Activated CD8-positive, alpha-beta memory T cell treated with anti-CD3 and anti-CD28 coated beads for 1 hour (primary cell): ENCODE measurements at places on chromosomes 11 and 22.

GRCh38 chr11:130651066-130651855 is 202.8 kb downstream of the ADAMTS15 start:
- no peak for DNase-seq

DNA sequence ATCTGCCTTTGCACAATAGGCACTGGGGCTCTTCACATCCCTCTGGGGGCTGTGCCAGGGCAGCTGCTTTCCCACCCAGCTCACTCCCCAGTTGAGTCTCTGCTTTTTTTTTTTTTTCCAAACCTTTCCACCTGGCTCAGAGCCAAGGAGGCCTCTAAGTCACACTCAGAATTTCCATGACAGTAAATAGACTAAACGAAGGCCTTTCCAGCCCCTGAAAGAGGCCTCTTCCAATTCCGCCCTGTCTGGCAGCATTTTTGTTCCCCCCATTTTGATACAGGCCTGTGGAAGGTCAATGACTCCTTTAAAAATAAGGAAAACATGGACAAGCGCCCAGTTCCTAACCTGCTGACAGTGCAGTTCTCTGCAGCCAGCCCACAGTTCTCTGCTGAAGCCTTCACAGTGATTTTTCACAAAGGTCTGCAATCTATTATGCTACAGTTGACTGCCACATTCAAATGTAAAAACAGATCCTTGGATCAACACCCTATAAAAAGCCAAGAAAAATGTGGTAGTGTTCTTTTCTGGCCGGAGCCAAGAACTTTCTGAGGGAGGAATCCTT is 107.5 kb upstream of the SESN3 start:
- DNase-seq: no peak

GRCh38 chr11:30388957-30389356 is 66.1 kb downstream of the ARL14EP start:
- no peak for DNase-seq

- DNase-seq: no peak
These were observed 10.7 kb downstream of the FAM118A start for GRCh38 chr22:45320357-45320976.

GRCh38 chr11:44028401-44028800 is 19.4 kb upstream of the ACCSL start:
- DNase-seq: no peak

GRCh38 chr11:32895471-32895870 is 2.9 kb downstream of the QSER1 start:
- no peak for DNase-seq

- DNase-seq: no peak
These were observed 408.2 kb upstream of the CCDC90B start for GRCh38 chr11:83694191-83694910.

DNA sequence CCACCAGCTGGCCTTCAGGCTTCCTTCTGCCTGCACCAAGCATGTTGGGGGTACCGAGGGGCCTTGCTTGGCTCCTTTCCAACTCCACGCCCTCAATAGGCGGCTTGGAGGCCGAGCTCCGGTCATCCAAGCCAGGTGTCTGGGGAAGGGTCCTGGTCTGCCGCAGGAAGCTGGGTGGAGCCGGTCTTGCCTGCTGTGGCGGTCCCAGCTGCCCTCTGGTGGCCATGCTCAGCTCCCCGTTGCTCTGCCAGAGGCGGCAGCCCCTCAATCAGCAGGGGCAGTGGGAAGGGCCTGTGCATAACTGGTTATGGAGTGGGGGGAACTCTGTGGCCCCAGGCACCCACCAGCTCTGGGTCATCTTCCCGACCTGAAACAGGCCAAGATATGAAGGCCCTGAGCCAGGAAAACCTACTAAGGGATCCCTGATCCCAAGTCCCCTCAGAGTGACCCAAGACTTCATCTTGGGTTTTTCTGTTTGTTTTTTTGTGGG is 3.2 kb downstream of the ARVCF start:
- DNase-seq: no peak

DNA sequence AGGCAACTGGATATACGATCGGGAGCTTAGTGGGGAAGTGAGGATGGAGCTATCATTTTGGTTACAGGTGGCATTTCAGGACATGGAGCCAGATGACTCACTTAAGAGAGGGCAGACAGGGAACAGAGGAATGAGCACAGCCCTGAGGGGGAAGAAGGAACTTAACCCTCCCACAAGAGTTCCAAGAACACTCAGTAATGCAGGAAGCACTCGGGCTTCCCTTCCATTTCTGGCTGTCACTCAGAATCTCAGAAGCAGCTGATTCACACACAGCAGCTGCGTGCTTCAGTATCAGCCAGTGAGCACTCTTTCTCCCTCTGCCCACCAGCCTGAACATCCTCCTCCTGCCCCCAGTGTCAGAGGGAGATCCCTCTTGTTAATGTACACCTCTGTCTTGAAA is 34.8 kb downstream of the EFCAB6 start:
- no peak for DNase-seq

GRCh38 chr11:3201677-3202181 is 16.9 kb downstream of the MRGPRG start:
- no peak for DNase-seq

DNA sequence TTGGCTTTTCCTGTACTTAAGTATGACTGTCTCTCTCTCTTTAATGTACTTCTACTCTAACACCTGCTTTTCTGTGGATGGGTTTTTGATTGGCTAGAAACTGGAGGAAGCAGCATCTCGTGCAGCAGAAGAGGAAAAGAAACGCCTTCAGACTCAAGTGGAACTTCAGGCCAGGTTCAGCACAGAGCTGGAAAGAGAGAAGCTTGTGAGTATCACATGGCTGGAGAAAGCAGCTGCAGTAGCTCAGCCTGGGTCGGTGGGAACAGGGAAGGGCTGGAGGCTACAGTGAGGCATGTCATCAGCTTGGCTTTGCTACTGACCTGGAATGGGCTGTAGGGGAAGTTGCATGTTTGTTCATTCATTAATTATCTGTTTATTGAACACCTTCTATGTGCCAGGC is 74.2 kb downstream of the SWAP70 start:
- no peak for DNase-seq

GRCh38 chr11:75114465-75114864 is 17.8 kb upstream of the OR2AT4 start:
- DNase-seq: no peak

GRCh38 chr22:19040888-19041703 is 81.1 kb downstream of the DGCR2 start:
- no peak for DNase-seq

DNA sequence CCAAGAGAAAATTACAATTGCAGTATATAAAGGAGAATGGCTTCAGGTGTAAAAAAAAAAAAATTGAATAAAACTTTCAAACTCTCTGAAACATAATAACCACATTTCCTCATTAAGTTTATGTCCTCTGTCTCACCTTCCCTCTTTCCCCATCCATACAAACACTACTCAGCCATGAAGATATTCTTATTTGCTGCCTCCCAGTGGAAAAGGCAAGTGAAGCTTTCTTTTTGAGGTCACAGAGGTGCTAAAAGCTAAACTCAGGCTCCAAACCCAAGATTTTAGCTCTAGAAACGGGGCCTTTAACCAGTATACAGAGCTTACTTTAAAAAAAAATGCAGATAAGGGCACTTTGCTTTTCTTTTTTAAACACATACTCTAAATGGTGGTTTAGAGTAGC is 1568.5 kb downstream of the FAM181B start:
- DNase-seq: no peak

DNA sequence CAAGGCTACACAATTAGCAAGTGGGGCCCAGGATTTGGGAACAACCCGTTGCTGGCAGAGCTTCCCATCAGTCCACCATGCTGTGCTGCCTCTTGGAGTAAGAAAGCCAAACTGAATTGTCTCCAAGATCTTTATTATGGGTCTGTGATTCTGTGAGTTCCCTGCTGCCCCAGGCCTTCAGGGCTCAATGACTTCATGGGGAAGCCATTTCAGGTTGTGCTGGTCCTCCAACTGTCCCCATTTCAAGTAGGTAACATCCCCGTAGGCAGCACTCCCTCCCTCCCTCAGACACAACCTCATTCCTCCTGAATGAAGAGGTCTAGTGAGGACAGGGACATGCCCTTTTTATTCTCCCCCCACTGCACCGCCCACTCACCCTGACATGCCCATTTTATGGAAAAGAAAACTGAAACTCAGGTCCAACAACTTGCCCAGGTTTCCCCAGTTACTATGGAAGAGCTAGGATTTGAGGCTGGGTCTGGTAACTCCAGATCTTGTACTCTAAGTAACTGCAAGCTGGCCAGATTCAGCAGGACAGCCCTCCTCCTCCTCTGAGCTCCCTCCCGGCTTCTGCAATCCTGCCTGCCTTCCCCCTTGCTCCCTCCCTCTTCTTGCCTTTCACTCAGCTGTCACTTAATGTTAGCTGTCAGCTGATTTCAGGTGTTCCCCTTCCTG is 8.2 kb upstream of the YWHAH start:
- DNase-seq: no peak

DNA sequence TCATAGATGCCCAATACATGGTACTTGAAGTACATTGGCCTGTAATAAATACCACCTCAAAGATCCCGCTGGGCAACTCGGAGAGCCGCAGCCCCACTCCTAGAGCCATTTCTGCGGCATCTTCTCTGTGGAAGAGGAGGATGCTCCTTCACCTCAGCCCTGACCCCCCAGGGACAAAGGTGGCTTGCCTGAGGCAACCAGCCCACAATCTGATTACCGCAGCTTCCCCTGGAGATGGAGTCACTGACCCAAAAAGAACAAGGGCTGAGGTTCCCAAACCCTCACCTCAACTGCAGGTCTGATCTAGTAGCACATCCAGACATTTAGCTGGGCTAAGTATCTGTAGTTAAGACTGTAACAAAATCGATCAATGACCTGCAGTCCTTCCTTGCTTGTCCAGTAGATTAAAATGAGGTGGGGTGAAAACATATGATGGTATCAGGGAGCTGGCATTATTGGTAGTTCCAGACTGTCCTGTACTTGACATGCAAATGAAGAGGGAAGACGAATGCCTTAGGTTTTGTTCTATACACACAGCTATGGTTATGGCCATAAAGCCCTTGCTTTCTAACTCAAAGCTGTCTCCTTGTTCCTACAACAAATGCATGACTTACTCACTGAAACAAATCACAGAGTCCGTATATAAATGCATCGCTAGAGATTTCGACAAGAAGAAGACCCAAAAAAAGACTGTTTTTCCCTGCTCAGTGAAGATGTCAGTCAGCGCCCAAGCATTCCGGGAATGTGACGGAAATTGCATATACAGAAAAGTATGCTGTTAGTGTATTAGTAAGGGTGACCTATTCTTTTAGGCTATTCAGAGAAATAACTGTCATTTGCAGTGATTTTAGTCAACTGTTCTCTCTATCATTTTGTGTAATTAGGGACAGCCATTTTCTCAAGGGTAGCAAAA is 33.7 kb downstream of the C11orf71 start:
- DNase-seq: no peak

DNA sequence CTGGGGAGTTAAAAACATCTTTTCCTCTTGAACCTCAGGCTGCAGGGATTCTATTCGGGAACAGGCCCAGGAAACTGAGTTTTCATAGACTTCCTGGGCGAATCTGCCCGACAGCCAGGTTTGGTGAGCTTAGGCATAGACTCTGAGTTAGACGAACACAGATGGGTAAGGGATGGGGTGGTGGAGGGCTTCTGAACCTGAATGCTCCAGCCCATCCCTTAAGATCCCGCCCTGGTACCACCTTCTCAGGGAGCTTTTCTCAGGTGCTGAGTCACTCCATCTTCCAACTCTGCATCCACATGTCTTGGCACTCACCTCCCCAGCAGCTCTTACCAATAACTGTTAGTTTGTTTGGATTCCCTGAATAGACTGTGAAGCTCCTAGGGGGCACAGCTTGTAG is 37.4 kb downstream of the MICAL2 start:
- DNase-seq: no peak
